Lower leg skin (tissue), 4 donors: ENCODE measurements at places on chromosomes 7 and 10.

DNA sequence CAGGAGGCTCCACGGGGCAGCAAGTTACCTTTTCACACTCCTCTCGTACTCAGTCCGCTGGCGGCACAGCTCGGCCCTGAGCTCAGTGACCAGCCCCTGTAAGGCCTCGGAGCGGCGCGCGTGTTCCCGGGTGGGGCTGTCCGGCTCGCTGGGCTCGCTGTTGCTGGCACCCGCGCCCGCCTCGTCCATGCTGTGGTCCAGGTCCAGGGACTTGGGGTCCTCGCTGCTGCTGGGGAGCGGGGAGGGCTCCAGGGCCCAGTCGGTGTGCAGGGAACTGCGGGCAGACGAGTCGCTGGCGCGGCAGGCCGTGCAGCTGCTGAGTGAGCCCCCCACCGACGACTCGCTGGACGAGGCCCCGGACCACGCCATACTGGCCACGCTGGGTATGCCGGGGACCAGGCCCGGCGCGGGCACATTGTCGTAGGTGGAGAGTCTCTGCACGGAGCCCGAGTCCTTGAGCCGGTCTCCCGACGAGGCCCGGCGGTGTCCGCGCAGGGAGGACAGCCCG is 143.8 kb downstream of the MAPK8 start:
- peak; percentile 79 for DNase-seq

DNA sequence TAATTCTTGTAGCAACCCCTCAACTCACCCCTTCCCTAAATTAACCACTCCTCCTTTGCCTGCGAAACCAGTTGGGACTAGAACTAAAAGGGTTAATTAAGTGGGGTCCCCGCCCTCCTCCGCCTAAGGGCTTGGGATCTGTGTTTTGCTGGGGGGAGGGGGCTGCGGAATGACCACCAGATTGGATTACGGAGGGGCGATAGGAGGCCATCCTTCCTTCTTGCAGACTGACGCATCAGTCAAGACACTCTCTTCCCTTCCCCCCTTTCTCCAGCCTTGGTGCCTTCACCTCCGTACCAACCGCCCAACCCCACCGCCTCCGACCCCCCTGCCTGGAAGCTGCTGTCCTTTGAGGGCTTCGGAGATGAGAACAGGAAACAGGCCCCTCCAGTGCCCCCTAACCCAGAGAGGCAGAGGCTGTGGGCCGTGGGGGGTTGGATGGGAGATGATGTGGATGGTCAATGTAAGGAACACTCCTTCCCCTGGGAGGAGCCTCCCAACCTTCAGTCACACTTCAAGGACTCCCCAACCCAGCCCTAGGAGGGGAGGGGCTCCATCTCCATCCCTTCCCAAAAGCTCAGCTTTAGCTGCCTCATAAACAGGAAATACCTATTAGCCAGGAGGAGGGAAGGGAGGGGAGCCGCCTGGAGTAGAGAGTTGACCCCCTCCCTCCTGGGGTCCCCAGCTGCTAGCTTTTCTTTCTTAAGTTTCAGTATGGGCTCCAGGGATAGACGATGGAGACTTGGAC is 997 bp upstream of the LDB1 start:
- peak; percentile 91 for DNase-seq

- DNase-seq, result no peak
Observed at GRCh38 chr7:95041031-95041430, 133.6 kb downstream of the PPP1R9A start.

DNA sequence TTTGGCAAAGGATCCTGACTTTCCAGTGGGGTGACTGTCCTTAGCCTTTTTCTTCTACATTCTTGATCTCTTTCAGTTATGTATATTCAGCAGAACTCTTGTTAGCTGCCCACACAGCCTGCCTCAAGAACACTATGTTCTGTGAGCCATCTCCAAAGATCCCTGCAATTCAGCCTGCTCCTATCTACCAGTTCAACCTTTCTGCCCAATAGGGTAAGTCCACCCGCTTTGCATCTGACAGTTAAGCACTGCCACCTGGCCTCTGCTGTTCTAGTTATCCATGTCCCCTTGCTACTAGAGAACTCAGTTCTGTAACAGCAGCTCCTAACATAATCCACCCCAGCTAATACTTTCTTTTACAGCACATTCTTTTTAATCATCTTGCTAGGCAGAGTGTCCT is 13.5 kb downstream of the OR9A2 start:
- no peak for DNase-seq

DNA sequence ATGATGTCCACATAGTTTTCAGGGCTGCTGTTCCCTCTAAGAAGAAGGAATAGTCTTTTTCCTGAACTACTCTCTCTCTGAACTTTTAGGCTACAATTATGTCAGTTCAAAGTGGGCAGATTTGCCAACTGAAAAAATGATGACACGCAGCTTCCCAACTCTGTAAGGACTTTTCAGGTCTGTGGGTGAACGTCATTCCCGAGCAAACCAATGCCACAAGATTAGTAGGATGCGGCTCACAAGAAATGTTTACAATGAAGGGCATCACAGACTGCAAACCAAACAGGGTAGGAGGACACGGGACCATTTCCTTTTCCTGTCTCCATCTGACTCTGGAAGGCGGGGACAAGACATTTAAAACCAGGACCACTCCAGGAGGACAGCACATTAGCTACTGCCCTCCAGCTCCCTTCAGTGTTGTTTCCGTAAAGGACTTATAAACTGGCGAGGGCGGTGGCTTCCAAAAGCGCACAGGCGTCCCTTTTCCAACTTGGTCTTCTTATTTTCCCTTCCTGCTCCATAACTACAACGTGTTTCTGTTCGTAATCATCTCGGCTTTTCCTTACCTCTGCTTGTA is 539 bp upstream of the MKLN1 start:
- peak; percentile 87 for DNase-seq

DNA sequence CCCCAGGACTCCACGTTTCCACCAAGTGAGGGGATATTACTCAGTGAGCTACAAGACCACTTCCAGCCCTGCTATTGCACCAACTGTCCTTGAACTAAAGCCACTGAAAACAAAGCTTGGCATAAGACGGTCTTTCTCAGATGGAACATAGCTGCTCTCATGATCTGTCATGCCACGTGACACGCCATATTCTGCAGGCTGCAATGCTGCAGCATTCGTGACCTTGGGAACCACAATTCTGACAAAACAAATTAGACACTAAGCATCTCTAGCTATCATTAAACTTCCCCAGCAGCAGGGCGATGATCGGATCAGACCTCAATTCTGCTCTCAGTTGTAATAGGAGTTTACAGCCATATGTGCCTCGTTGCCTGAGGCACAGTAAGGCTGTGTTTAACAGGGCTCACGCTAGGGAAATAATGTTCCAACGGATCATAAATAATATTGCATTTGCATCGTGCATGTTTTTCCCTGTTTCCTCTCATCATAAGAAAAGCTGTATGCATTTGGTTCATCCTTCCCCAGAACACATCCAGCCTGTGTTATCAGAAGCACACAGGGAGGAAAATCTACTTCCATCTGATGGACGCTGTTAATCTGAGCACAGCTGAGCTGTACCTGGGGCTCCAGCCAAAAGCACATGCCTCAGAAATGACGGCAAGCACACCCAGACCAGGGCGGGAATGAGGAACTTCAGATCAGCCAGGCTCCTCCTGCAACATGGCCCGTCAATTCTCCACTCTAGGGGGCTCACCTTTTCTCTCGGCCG is 38.6 kb upstream of the CNPY1 start:
- DNase-seq, result peak; percentile 63

DNA sequence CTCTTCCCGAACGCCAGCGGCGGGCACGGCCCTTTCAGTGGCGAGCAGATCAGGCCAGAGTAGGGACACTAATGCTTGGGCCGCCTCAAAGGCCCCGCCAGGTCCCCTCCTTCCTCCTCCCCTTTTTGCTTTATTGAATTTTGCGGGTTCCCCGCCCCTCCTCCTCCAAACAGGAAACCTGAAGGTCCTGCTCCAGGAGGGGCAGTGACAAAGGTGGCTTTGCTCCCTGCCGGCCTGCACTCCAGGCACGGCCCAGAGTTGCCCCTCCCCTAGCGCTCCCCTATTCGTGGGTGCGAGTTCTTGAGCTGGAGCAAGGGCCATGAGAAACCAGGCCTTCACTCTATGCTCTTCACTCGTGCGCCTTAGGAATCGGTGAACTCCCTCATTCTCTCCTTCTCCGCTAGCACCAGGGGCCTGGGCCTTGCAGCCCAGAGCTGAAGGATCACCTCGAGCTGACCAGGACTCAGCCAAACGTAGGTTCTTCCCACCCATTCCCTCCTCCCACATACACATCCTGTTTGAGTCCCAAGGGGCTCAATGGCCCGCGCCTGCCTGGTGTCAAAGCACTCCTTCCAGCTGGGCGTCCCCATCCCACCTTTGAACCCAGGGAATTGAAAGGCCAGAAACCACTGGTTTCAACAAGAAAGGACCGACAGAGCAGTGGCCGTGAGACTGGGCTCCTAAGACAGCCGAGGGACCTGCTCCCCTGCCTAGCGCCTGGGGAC is 619 bp upstream of the HOXA6 start:
- DNase-seq, result peak; percentile 33

GRCh38 chr10:122239578-122240257 is 31.4 kb upstream of the BTBD16 start:
- no peak for DNase-seq
